Activated CD8-positive, alpha-beta memory T cell treated with anti-CD3 and anti-CD28 coated beads for 4 hours (primary cell): ENCODE measurements at places on chromosomes 2 and 18.

GRCh38 chr2:149037851-149038250, 648 bp upstream of the LYPD6B start:
- DNase-seq, result no peak

DNA sequence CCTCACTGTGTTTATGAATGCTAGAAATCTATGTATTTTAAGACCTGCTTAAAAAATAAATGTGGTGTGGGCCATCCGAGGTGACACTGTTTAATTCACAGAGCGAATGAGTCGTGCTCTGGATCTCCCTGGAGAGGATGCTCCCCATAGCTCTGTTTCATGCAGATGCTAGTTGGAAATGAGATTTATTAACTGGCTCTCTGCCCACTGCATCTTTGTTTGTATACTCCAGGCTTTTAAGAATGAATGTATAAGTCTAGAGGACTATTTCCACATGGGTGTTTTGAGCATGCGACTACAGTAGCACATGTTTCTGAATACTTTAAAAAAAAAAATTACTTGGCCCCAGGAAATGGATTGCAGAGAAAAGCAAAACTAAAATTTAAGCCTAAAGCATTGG, 3.9 kb downstream of the MAPRE2 start:
- DNase-seq, result no peak

DNA sequence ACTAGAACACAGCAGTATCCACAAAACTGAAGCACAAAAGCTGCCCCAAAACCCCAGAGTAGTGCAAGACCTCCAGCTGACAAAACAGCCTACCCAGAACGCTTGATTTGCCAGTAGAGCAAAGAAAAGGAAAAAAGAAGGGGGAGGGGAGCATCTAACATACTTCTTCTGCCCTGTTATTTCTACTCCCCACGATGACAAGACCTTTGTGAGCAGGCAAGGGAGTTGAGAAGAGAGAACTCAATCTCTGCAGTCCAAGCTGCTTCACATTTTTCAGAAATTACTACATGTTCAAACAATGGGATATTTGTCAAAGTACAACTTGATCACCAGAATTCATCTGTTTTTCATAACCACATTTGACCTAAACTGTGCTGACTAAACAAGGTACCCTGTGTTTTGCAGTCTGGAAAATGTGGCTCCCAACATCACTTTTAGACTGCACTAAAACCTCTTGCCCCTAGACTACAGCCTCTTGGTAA, 286.7 kb downstream of the EXOC6B start:
- DNase-seq, result no peak

GRCh38 chr2:181780047-181780651, 99.8 kb upstream of the NEUROD1 start:
- no peak for DNase-seq

DNA sequence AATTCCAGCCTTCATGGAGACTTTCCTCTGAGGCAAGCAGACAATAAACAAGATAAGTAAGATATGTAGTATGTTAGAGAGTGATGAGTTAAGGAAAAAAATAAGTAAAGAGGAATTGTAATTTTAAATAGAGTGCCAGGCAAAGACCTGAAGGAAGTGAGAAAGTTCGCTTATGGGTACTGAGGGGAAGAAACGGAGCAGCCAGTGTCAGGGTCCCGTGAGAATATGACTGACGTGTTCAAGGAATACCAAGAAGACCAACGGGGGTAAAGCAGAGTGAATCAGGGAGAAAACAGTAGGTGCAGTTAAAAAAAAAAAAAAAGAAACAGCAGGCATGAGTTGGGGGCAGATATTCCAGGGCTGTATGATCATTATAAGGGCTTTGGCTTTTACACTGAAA, 45.1 kb downstream of the ARHGEF33 start:
- no peak for DNase-seq

DNA sequence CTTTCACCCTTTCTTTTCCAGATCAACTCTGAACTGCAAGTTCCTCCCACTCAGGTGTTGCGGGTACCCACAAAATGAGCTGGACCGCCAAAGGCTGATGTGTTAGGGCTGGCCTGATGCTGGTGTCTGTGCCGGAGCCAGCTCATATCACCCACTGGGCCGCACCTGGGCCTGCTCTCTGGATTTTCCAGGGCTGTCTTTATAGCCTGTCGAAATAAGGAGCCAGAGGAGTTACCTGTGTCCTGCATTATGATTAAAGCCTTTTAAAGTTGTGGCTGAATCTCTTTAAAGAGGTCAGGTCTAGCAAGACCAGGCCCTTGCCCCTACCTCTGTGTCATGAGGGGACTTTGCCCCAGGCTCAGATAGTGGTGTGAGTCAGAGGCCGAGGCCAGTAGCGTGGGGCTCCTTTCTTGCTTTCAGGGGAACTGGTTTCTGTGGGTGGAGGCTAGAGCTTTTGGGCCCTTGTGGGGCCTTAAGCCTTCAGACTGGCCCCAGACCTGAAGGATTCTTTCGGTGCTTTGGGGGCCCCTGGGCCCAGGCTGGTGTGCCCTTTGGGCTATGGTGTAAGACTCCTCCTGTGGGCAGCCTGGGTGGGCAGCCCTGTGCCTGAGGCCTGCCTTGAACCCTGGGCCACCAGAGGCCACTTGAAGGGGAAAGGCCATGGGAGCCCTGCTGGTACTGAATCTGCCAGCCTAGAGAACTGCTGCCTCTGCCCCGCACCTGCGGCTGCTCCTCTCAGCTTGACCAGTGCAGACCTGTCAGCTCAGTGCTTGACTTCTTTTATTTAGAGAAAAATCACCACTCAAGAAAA, 21.3 kb downstream of the OTOF start:
- no peak for DNase-seq

DNA sequence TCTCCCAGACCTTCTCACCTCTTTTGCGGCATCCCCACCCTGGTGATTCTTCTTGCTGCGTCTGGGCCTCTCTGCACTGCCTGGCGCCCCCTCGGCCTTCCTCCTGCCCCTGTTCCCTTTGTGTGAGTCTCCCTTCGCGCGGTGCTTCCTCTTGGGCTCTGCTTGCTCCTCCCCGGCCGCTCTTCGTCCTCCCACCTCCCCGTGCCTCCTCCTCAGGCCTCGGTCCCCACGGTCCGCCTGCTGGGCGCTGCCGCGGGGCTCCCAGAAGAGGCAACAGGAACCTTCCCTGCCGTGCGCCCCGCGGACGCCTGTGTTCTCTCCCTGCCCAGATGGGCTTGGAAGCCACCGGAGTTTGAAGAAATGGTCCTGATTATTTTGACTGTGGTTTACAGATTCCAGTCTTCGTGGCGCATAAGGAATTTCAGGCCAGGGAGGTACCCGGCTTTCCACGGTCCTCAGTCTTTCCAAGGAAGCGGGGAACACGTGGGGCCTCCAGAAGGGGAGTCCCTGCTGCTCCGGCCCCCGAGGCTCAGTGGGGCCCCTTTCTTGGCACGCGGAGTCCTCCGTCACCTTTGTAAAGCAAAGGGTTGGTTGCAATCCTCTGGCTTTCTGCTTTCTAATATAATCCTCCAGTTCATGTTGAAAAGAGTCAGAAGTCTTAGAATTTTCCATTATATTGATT, 13.1 kb downstream of the RNU2-63P start:
- DNase-seq, result no peak

GRCh38 chr2:68684197-68684596, 40.8 kb downstream of the PROKR1 start:
- no peak for DNase-seq

DNA sequence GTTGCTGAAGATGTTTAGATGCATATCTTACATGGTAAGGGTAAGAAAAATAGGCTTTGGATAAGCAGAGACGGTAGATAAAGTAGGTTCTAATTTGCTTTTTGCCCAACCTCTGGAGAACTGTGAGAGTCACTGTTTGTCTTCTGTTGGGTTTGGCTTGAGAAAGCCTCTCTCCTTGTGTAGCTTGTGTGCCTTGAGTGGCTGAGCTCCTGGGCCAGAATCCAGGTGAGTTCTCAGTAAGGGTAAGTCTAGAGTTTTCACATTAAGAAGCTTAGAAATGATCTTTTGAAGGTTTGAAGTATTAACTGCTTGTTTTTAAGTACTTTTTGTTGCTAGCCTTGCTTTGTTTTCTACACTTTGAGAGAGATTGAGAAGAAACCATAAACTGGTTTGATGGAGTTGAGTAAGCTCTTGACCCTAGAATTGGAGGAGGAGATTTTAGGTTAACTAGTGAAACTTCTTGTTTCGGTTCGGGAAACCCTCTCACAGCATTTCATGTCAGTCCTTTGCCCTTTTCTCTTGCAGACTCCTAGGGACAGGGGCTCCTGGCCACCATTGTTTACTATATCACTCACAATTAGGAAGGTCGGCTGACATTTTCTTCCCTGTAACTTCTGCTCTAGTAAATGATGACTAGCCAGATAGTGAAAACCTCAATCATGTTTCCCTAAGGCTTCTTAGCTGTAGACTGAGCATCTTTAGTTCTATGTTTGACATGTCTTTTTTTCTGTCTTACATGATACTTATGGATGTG, 26.0 kb downstream of the MAP4K4 start:
- DNase-seq, result no peak

DNA sequence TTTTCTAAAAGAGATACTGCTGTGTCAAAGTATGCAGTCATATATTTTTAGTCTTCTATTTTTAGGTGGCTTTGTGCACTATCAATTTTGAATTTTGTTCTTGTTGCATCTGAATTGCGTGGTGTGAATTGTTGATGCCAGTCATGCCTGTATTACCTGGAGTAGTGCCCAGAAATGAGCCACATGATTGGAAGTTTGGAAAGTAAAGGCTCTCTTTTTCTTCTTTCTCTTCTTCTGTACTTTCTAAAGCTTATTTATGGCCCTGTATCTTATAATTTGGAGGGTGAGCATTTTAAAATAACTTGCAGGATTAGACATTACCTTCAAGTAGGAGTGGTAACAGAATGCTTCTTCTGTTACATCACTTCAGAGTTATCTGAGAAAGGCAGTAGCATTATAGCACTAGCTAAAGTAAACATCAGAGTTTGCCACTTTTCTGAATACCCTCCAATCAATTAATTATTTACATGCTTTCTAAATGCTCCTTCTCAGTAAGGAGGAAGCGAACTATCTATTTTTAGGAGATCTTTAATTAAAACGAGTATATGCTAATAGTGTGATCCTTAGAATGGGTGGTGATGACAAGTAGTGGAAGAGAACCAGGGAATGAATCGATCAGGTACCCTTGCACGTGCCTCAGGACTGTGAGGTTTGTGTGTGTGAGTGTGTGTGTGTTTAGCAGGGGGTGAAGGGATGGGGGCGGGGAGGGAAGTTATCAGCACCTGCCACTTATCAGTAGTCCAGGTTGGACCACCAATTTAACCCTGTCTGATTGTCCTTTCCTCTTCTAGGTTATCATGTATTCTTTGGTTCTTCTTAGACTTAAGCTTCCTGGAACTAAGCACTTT, 112.5 kb downstream of the MAP3K20 start:
- DNase-seq, result no peak

- DNase-seq, result no peak
Measured at GRCh38 chr18:62069556-62069955, 117.3 kb downstream of the PIGN start.

DNA sequence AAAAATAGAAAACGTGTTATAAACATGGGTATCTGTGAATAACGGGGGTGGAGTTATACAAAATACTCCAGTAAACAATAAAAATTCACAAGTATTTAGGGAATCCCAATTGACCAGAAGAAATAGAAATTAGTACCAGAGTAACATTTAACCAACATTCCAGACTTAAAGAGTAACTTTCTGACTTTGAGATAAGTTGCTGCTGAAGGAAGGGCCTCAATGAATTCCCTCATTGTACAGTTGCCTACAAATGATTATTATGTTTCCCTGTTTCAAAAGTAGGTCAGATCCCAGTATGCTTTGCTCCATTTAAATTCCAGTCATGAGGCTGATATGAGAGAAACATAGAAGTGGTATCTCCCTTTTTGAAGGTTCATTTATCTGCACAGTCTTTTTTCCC, 88.3 kb upstream of the KCNH7 start:
- no peak for DNase-seq

GRCh38 chr2:8344144-8345097, 337.4 kb upstream of the ID2 start:
- no peak for DNase-seq

DNA sequence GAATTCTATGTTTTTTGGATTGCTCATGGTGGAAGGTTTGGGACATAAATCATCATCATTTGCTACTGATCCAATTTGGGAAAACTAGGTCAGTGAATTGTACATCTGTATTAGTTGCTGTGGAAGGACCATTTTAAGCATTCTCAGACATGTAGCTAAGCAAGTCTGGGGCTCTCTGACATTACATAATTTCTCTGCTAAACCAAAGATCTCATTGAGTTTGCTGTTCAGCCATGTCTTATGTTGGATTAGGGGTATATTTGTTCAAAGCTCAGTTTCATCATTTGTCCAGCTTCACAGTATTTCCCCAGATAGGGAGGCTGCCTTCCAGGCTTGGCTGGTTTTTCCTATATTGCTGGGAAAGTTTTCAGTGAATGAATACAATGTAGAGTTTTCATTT, 399.7 kb downstream of the MTX2 start:
- no peak for DNase-seq

DNA sequence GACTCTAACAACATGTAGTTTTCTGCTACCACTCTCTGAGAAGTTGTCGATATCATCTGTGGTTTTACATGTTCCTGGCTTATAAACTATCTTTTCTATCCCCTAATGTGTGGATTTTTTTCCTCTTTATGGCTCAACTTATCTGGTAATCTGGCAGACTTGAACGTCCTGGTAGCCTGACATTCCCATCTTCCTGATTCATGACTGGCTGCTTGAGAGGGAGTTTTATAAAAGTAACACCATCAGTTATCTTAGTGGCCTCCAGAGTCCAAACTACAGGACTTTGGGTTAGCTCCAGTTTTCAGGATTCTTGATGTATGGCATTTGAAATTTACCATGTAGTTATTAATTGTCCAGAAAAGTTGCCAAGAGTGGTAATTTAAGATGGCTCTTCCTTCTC, 174.0 kb upstream of the GULP1 start:
- no peak for DNase-seq

DNA sequence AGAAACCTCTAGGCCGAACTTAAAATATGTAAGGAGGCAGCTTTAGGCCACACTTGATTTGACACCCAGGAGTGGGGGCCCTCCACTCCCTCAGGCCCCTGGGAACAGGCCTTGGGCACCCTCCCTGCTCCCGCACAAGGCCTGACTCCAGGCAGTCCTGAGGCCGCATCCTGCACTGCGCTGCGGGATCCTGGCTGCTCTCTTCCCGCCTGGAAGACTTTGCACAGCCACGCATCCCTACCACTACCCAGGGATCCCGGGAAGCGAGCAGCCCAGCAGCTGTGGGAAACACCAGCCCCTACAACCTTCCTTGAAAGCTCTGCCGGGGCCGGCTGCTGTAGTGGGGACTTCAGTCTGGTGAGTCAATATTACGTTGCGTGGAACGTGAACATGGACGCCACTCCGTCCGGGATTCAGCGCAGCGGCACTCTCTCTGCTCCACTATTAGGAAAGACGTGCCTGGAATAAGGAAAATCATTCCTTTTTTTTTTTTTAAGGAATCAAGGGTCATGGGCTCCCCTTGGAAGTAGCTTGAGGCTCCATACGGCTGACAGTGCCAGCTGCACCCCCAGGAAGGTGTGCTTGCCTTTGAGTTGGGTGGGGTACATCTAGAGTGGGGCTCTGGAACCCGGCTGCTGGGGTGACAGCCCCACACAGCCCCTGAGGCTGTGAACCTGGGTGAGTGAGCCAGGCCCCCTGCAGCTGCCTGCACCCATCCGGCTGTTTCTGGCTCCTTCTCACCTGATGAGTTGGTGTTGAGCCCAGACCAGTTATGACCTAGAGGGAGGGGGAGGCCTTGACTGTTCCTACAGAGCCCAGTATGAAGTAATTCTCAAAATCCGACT, 119.2 kb upstream of the TMEM18 start:
- no peak for DNase-seq

- DNase-seq, result no peak
Measured at GRCh38 chr2:128832946-128833663, 514.4 kb upstream of the HS6ST1 start.

GRCh38 chr2:16475586-16475985, 190.0 kb downstream of the CYRIA start:
- DNase-seq, result no peak

- DNase-seq, result no peak
Measured at GRCh38 chr2:43073401-43073825, 153.0 kb downstream of the ZFP36L2 start.
